Left renal cortex interstitium (tissue), 4 donors: ENCODE measurements at places on chromosomes 6 and 20. TPM values are rescaled to one million over a fixed set of nuclear protein-coding genes. Genes with fewer than 3 reads are reported as not detected.

The MEI4 gene
- polyA plus RNA-seq: 1.4 TPM

The SMPDL3A gene
- 18.8 TPM for polyA plus RNA-seq

The SCAF8 gene
- polyA plus RNA-seq: 51.6 TPM

The ACTL10 gene
- 0.57 TPM for polyA plus RNA-seq

The CPXM1 gene
- polyA plus RNA-seq: 306 TPM

The PRELID3B gene
- 69.8 TPM for polyA plus RNA-seq

The L3MBTL3 gene
- 28.8 TPM for polyA plus RNA-seq

The FAM83D gene
- polyA plus RNA-seq: 14.2 TPM

The RBM38 gene
- 24.6 TPM for polyA plus RNA-seq

The FAM83C gene
- polyA plus RNA-seq: 0.06 TPM

The ARHGAP40 gene
- 0.46 TPM for polyA plus RNA-seq

The CST5 gene
- 0.32 TPM for polyA plus RNA-seq

The SYNDIG1 gene
- polyA plus RNA-seq: 9.9 TPM

The LTA gene
- polyA plus RNA-seq: 0.39 TPM

The LRRN4 gene
- polyA plus RNA-seq: 20.2 TPM

The LY6G5B gene
- 28.1 TPM for polyA plus RNA-seq

The RAB44 gene
- polyA plus RNA-seq: not detected

The PAK5 gene
- polyA plus RNA-seq: 0.34 TPM

The LCA5 gene
- 12.4 TPM for polyA plus RNA-seq

The SLC17A1 gene
- polyA plus RNA-seq: 30.1 TPM
